ENCODE measurements at places on chromosomes 2 and 18. TPM values are rescaled to one million over a fixed set of nuclear protein-coding genes. Genes with fewer than 3 reads are reported as not detected.

DNA sequence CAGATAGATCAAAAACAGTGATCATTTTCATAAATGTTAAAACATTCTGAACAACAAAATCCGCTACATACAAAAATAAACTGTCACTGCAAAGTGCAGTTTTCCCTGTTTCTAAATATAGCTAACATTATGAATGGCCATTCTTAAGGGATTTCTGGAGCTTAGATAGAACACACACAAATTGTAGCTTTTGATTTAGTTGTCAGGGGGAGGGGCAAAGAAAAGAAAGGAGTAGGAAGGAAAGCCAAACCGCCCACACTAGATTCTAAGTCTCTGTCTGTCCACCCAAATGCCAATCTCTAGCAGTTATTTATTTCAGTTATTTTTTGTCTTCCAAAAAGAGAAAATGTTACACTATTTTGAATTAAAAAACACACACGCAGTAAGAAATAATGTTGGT, 182.4 kb downstream of the CDH2 start:
- no peak overlapping the region for H3K27ac ChIP-seq
- no peak for DNase-seq
- H3K4me3 ChIP-seq = no peak overlapping the region

The EVA1A gene
- polyA plus RNA-seq = not detected

DNA sequence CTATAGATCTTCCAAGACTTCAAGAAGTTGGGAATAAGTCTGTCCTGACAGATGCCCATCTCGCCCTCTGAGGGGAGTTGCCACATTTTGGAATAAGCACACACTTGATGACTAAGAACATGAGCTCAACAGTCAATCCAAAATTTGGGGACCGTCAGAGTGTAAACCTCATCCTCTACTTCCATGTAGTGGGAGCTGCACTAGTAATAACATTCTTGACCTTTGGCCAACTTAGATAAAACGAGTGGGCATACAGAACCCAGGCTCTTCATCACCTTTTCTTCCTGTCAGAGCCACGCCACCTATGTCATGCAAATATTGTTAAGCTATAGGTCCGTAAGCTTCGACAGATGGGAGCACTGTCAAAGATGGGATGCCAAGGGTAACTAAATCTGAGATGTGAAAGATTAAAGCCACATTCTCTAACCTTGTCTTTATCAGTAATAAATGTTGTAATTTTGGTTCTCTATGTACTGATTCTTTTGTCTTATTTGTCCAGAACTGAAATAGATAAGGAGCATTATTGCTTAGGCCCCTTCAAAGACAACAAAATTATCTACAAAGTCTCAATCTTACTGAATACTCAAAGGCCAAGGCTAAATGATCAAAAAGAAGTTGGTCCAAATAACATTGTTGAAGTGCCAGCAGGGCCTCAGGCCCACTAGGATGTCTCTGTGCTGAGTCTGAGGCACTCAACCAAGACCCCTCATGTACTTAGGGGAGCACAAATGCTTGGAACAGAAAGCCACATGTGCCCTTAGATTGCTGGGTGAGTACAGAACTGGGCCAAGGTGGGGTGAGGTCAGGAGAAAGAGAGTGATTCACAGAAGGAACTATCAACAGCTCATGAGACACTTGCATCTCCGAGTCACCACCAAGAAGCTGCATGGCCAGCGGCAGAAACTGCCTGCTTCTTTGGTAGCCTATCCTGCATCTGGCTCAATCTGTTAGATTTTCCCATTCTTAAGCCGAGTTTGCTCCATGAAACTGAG, 15.0 kb downstream of the CDH2 start:
- H3K36me3 ChIP-seq = no peaks in the 10 kb centered on the region
- H3K27me3 ChIP-seq = no peaks in the 10 kb centered on the region
- no peaks in the 10 kb centered on the region for H3K4me1 ChIP-seq
- DNase-seq = no peak
- no peak overlapping the region for H3K4me3 ChIP-seq
- H3K27ac ChIP-seq = no peak overlapping the region

GRCh38 chr2:50746526-50746925, 285.4 kb downstream of the NRXN1 start:
- H3K4me1 ChIP-seq = no peaks in the 10 kb centered on the region
- no peaks in the 10 kb centered on the region for H3K27me3 ChIP-seq
- no peak for DNase-seq
- H3K27ac ChIP-seq = no peak overlapping the region

The GRP gene
- polyA plus RNA-seq = not detected

DNA sequence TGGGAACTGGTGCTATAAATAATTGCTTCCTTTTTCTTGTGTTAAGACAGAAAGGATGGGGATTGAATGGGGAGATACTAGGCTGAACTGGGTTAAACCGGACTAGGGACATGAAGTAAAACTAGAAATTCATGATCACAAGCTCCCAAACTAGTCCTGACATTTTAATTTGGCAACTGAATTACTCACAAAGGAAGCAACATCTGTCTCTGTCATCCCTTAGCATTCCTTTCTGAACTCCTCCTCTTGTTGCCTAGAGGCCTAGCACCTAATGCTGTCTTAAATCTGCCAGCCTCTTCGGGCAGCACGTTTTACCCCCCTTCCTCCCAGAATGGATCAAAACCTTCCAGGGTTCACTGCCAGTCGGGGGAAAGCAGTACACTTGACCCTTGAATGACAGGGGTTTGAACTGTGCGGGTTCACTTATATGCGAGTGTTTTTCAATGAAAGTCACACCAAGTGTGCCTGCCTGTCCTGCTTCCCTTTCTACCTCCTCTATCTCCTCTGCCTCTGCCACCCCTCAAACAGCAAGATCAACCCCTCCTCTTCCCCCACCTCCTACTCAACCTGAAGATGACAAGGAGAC, 8.2 kb downstream of the KCTD1 start:
- H3K36me3 ChIP-seq = no peaks in the 10 kb centered on the region
- H3K4me1 ChIP-seq = no peaks in the 10 kb centered on the region

DNA sequence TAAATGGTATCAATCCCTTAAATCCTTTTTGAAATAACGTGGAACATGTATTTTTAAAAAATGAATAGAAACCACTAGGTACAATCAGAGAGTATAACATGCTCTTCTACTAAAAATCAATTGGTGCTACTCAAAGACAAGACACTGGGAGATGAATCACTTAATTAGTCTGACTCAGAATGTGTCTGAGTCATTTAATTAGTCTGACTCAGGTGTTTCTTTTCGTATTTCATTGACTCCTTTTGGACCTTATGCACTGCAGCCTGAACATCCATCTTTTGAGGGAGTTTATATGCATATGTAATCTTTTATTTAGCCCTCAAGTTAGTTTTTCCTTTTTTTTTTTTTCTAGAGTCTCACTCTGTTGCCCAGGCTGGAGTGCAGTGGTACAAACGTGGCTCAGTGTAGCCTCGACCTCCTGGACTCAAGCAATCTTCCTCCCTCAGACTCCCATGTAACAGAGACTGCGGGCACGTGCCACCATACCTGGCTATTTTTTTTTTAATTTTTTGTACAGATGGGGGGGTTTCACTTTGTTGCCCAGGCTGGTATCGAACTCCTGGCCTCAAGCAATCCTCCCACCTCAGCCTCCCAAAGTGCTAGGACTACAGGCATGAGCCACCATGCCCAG, 26.5 kb downstream of the PPP4R3B start:
- peaks cover 29% of the 10 kb centered on the region for H3K36me3 ChIP-seq
- no peaks in the 10 kb centered on the region for H3K27me3 ChIP-seq
- DNase-seq = no peak

GRCh38 chr2:76599732-76600368, 889.1 kb upstream of the GCFC2 start:
- no peaks in the 10 kb centered on the region for H3K36me3 ChIP-seq
- no peak overlapping the region for H3K4me3 ChIP-seq
- no peaks in the 10 kb centered on the region for H3K4me1 ChIP-seq

- no peak overlapping the region for H3K4me3 ChIP-seq
- no peak overlapping the region for H3K27ac ChIP-seq
- H3K36me3 ChIP-seq = no peaks in the 10 kb centered on the region
- H3K4me1 ChIP-seq = no peaks in the 10 kb centered on the region
- peaks cover 16% of the 10 kb centered on the region for H3K27me3 ChIP-seq
- DNase-seq = no peak
Observed at GRCh38 chr2:175195012-175195411, 13.5 kb upstream of the ATP5MC3 start.

The SCYGR4 gene
- not detected for polyA plus RNA-seq

The UGT1A1 gene
- polyA plus RNA-seq = not detected

- no peak overlapping the region for H3K27ac ChIP-seq
- H3K36me3 ChIP-seq = peaks cover 12% of the 10 kb centered on the region
- DNase-seq = no peak
Observed at GRCh38 chr2:24021122-24021998, 11.5 kb downstream of the MFSD2B start.

GRCh38 chr18:49655266-49656072, 93.6 kb downstream of the LIPG start:
- H3K36me3 ChIP-seq = no peaks in the 10 kb centered on the region
- H3K4me3 ChIP-seq = no peak overlapping the region
- H3K27me3 ChIP-seq = peaks cover 2% of the 10 kb centered on the region

DNA sequence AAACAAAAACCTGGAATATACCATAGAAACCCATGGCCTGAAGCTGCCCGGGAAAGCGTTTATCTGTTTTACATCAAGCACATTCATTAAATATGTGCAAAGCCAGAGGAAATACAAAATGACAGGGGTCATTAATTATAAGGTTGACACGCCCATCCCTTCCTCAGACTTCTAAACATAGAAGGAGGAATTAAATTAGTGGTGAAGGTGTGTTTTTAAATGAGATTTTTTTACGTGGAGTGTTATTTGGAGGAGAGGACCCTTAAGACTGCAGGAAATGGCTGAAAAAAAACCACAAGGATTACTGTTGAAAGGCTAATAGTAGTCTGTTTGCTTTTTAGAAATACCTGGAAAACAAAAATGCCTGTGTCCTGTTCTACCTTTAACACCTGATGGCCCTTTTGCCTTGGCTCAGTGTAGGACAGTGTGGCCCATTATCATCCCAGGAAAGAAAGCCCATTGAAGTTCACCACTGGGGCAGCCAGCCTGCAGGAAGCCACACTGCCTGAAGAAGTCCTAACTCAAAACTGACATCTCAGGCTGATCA, 123.2 kb downstream of the EPHA4 start:
- H3K36me3 ChIP-seq = peaks cover 7% of the 10 kb centered on the region
- no peaks in the 10 kb centered on the region for H3K4me1 ChIP-seq
- H3K27me3 ChIP-seq = no peaks in the 10 kb centered on the region

DNA sequence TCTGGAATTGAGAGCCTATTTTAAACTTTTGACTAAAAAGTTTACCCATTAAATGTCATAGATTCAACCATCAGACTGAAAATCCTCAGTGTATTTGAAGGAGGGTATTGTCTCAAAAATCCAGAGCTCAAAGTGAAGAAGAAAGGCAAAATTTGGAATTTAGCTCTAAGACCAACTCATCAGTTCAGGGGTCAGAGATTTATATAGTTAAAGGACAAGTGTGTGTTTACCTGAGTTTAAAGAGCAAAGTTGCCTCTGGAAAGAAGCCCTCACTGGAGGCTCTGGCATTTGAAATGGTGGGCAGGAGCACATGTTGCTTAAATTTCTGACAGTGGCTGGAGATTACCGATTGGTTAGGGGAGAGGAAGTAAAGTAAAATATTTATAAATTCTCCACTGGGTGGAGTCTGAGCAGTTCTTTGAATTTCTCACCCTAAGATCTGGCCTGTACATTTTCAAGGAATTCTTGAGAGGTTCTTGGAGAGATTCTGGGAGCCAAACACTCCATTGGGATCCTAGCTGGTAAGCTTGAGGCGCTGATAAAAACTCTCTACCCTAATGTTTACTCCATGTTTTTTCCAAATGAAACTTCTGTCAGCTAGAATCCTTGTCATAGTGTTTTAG, at the start of gene KYNU:
KYNU (plus strand) TSS at position 449 of the 623 bp plus-strand sequence. CDS start 7,704 bp downstream, outside the sequence.
- no peaks in the 10 kb centered on the region for H3K36me3 ChIP-seq
- H3K27me3 ChIP-seq = peaks cover 2% of the 10 kb centered on the region
- DNase-seq = no peak
- H3K4me3 ChIP-seq = no peak within 1 kb of the TSS

The MATN3 gene
- polyA plus RNA-seq = not detected

The LNPK gene
- 19.9 TPM for polyA plus RNA-seq

The EIPR1 gene
- polyA plus RNA-seq = 44.8 TPM

DNA sequence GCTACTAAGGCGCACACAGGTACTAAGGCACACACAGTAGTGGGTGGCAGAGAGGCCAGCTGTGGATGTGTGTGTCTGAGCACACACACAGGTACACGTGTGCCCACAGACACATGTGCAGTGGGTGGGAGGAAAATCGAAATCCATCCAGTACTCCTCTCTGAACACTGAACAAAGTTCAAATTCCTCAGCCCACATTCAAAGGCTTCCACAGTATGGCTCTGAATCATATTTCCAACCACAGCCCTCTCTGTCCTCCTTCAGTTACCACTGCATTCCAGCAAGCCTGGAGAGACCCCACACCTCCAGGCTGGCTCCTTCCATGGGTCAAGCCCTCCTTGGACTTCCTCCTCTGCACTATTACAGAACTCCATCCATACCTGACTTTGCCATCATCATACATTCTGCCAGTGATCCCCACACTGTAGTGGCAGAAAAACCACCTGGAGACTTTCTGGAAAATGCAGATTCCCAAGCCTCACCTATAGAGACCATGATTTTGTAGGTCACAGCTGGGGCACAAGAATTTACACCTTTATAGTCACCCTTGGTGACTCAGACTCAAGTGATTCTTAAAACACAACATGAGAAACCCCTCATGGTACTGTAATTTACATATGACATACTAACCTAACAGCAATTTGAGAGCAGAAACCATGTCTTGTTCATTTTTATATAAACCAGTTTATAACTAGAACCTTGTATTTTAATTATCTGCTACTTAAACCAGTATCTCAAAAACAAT, 31.4 kb downstream of the EPG5 start:
- no peak overlapping the region for H3K27ac ChIP-seq
- no peaks in the 10 kb centered on the region for H3K27me3 ChIP-seq
- H3K4me3 ChIP-seq = no peak overlapping the region
- peaks cover 80% of the 10 kb centered on the region for H3K36me3 ChIP-seq

DNA sequence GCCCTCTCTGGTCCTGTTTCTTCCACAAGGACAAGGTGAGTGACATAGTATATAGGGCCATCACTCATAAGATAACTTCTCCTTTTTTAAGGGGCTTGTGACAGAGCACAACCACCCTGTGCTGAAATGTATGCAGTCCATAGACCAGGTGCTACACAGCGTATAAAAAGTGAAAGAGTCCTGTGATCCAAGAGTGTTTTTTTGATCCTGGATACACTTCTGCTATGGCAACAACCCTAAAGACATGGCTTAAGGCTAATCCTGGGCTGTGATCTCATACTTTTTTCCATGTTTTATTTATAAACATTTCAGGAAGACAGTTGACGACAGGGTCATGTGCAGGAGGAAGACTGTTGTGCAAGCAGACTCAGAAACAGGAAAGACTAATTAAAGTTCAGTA, 400.5 kb upstream of the TCF4 start:
- no peak overlapping the region for H3K4me3 ChIP-seq
- no peaks in the 10 kb centered on the region for H3K36me3 ChIP-seq
- DNase-seq = no peak
- H3K27me3 ChIP-seq = no peaks in the 10 kb centered on the region
- no peaks in the 10 kb centered on the region for H3K4me1 ChIP-seq

GRCh38 chr2:54872780-54873179, 149.3 kb downstream of the EML6 start:
- no peaks in the 10 kb centered on the region for H3K36me3 ChIP-seq
- no peaks in the 10 kb centered on the region for H3K4me1 ChIP-seq
- peaks cover 3% of the 10 kb centered on the region for H3K27me3 ChIP-seq
- no peak for DNase-seq

All from CD4-positive, CD25-positive, alpha-beta regulatory T cell (primary cell).